ENCODE measurements at places on chromosomes 1 and 21.

GRCh38 chr1:29050166-29050565 is 73.5 kb downstream of the TMEM200B start:
- no peaks in the 10 kb centered on the region for H3K27me3 ChIP-seq
- H3K4me3 ChIP-seq: no peak overlapping the region
- no peak for DNase-seq
- H3K27ac ChIP-seq: no peak overlapping the region

- DNase-seq: peak; percentile 85
- H3K27ac ChIP-seq: peak overlapping the region; percentile 98
- H3K4me3 ChIP-seq: peak overlapping the region; percentile 90
- no peaks in the 10 kb centered on the region for H3K27me3 ChIP-seq
- peaks cover 5% of the 10 kb centered on the region for H3K4me1 ChIP-seq
- peaks cover 7% of the 10 kb centered on the region for H3K36me3 ChIP-seq
Observed at GRCh38 chr1:225653463-225654276, 747 bp upstream of the ENAH start.

DNA sequence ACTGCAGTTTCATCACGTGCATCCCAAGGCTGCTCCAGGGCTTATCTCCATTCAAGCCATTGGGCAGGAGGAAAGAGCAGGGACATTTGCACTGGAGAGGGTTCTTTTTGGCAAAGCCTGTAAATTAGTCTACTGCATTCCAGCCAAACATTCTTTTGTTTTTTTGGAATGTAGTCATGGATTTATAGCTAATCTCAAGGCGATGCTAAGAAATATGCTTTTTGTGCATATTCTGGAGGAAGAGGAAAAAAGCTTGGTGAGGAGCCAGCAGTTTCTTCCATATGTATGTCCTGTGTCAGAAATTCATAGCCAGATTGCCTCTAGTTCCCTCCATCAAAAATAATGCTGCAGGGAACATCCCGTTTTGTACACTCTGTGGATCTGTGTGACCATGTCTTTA is 221.4 kb downstream of the BACH1 start:
- H3K27me3 ChIP-seq: no peaks in the 10 kb centered on the region
- DNase-seq: no peak
- H3K27ac ChIP-seq: no peak overlapping the region

DNA sequence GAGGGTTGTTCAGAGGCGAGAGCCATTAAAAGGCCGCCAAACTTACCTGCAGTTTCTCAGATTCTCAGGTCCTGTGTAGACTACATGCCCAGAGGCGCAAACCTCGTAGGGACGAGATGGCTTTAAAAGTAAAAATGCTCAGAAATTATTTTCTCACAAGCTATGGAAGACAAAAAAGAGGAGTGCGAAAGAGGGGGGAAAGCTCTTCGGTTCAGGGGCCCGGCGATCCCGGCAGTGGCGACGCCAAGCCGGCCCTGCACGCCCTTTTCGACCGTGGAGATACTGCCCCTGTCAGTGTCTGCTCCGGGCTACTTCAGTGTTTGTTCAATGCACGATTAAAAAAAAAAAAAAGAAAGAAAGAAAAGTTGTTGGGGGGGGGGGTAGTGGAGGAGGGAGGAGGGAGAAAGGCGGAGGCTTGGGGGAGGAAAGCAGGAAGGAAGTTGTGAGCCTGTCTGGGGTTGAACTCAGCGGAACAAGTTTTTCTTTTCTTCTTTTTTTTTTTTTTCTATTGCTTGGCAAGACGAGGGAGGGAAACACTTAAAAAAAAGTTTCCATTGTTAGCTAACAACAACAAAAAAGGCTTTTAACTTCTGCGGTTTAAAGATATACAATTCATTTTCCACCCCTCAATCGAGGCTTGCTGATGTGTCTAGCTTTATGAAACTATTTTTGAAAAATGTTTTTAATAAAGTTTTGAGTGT is at the start of gene ITPKB:
TSS of gene ITPKB (minus strand) at position 288 of the 701 bp plus-strand sequence. CDS start 1,824 bp downstream, outside the sequence.
- H3K4me3 ChIP-seq: peak within 1 kb of the TSS; percentile 94
- DNase-seq: no peak
- H3K4me1 ChIP-seq: peaks cover 9% of the 10 kb centered on the region

DNA sequence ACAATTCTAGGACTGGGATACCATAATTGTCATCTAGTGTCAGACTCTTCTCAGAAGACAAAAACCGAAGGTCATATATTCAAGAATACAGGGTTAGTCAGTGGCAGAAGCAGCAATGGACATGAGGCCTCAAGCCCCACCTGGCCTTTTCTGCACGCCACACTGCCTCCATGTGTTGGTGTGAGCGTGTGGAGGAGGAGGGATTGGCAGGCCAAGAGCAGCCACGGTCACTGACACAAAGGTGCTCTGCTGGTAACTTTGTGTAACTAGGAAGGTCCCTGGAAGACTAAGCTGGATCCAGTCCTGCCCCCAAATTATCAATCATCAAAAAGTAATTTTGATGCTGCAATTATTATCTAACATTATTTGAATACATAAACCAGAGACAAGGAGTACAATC is 34.9 kb downstream of the HSF2BP start:
- H3K27ac ChIP-seq: no peak overlapping the region
- DNase-seq: no peak
- H3K4me3 ChIP-seq: no peak overlapping the region
- H3K4me1 ChIP-seq: no peaks in the 10 kb centered on the region
- H3K27me3 ChIP-seq: no peaks in the 10 kb centered on the region

DNA sequence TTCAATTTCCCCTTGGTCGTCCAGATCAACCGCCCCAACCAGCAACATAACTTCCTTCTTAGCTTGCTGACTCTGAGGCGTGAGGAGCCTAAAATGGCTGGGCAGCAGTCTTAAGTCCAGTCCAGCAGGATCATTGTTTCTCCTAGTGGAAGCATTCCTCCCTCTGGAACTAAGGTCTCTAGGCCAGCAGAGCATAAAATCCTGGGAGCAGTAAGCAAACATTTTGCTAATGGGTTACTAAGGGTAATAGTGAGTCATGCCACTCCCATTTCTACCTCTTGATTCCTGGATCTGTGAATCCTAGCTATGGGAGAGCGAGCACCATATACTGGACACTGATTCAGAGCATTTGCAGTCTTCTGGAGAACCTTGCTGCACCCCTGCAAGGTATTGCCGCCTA is 59.9 kb downstream of the ADSS2 start:
- no peak overlapping the region for H3K27ac ChIP-seq
- H3K4me3 ChIP-seq: no peak overlapping the region
- peaks cover 4% of the 10 kb centered on the region for H3K4me1 ChIP-seq
- H3K36me3 ChIP-seq: no peaks in the 10 kb centered on the region

DNA sequence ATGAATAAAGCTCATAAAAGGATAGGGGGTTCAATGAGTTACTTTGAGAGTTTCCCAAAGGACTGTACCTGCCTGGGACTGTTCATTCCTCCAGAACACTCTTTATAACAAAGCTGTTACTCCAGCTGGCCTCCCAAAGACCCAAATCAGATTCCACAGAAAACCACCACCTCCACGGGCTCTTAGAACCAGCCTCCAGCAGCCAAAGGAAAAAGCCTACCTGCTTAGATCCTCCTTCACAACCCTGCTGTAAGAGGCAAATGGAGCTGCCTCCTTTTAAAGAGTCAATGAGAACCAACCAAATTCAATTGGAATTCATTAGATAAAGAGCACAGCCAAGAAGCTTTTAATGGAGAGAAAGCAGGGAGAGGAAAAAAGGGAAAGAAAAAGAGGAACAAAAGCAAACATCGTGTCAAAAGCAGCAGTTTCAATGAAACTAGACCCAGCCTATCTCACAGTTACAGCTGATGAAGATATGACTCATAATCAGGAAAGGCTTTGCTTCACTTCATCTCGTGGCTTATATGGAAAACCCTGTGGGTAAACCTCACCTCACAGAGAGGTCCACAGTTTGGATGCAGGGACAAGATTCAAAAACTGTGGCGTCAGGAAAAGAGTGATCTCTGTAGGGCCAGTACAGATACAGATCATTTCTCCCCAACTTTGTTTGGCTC is 27.8 kb upstream of the FMO4 start:
- H3K36me3 ChIP-seq: no peaks in the 10 kb centered on the region
- H3K4me3 ChIP-seq: no peak overlapping the region
- H3K27ac ChIP-seq: no peak overlapping the region
- DNase-seq: no peak
- H3K27me3 ChIP-seq: no peaks in the 10 kb centered on the region

GRCh38 chr1:75613916-75614315 is 3.0 kb upstream of the SLC44A5 start:
- no peak overlapping the region for H3K27ac ChIP-seq
- H3K27me3 ChIP-seq: peaks cover 66% of the 10 kb centered on the region
- H3K4me1 ChIP-seq: no peaks in the 10 kb centered on the region
- H3K36me3 ChIP-seq: no peaks in the 10 kb centered on the region

DNA sequence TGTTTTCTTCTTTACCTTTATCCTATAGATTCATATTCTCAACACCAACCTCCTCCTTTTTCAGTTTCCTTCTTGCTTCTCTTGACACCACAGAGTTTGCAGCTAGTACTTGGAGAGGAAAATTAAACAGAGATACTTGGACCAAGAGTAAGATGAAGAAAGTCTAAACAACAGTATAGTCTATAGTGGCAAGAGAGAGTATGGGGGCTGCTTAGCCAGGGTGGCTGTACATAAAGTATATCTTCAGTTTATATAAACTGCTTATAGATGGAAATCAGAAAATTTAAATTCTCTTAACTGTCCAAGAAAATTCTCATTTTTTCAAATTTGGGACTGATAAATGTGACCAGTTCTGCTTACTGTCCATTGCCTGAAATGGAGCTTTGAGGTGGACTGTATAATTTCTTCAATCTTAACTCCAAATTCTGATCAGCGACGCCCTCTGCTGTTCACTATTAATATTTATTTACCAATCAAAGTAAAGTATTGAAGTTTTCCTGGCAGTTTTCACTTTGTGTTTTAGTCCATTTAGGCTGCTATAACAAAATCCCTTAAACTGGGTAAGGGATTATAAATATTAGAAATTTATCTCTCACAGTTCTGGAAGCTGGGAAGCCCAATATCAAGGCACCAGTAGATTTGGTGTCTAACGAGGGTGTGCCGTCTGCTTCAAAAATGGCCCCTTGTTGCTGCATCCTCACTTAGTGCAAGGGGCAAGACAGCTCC is 14.8 kb upstream of the METTL18 start:
- H3K4me1 ChIP-seq: no peaks in the 10 kb centered on the region
- no peaks in the 10 kb centered on the region for H3K27me3 ChIP-seq
- peaks cover 61% of the 10 kb centered on the region for H3K36me3 ChIP-seq
- no peak overlapping the region for H3K4me3 ChIP-seq

DNA sequence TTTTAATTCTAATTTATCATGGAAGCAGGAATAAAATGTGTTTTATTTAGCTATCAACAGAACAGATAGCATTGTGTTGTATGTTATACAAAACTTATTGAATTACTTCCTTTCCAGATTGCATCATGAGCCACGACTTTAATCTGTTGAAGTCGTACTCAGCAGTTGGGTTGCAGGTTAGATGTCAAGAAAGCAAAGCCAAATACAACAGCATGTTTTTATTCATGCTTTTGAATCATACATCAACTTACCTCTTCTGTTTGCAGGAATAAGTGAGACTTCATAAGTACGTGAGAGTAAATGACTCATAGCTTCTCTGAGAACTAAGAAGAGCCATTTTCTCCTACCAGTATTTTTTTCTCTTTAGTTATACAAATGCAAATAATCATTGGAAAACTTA is 110.8 kb upstream of the ADGRL4 start:
- H3K27me3 ChIP-seq: no peaks in the 10 kb centered on the region
- no peak for DNase-seq
- H3K4me1 ChIP-seq: no peaks in the 10 kb centered on the region
- H3K27ac ChIP-seq: no peak overlapping the region
- no peak overlapping the region for H3K4me3 ChIP-seq

DNA sequence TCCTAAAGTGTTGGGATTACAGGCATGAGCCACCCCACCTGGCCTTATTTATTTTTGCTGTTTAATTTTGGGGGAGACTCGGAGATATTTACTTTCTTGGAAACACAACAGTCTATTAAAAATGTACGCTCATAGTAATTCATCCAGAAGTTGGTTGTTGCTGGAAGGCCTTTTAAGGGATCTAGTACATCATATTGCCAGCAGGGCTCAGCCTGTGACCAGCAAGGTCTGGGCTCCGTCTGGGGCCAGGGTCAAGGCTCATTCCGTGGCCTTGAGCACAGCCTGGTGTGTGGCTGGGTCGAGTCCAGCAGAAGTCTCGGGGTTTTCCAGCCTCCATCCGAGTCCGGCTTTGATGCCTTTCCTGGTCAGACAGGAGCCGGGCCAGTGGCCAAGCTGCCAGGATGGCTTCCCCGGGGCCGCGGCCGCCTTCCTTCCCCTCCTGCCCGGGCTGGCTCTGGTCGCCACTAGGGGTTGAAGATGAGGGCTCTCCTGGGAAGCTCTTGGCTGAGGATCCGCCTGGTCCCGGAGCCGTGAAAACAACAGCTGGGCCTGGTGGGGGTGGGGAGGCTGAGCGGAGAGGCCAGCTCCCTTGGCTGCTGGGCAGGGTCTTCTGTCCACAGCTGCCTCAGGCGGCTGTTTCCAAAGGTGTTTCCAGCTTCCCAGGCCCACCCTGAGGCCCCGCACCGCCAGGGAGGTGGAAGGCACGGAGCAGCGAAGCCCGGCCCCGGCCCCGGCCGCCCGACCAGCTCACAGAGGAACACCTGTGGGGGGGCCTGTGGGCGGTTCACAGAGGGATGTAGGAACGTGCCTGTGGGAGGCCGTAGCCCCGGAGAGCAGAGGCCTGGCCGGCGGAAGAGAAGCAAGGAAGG is 5.1 kb upstream of the VWA1 start:
- H3K27me3 ChIP-seq: peaks cover 7% of the 10 kb centered on the region
- no peak overlapping the region for H3K4me3 ChIP-seq
- H3K36me3 ChIP-seq: no peaks in the 10 kb centered on the region
- H3K27ac ChIP-seq: peak overlapping the region; percentile 38

DNA sequence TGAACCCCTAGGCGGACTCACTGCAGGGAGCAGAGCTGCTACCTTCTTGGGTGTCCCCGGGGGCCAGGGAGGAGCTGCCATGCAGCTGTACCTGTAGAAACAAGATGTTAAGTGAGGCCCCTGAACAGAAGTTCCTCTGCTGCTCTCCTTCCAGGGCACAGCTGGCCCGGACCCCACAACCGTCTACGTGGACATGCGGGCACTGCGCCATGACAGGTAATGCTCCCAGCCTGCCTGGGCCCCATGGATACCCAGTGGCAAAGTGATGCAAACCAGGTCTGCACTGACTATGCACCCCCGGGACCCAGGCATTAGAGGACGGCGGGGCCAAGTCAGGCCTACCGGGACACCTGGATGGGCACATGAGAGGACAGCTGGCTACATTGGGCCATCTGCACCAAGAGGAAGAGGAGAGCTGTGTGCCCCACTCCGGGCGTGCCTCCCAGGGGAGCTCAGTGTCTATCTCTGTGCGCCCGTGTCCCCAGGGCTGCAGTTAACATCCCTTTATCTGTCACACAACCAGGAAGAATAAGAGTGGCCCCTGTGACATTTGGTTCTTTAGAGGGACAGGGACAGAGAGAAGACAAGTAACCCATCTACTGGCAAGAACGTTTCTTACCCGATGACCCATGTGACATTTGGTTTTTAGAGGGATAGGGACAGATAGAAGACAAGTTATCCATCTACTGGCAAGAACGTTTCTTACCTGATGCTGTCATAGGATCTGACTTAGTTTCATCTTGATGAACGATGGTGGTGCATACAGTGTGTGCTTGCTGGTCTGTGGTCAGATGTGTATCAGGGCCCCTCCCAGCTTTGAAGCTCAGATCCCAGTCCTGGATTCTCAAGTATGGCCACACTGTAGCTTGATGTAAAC is 44.1 kb downstream of the S100B start:
- peaks cover 54% of the 10 kb centered on the region for H3K36me3 ChIP-seq
- H3K4me3 ChIP-seq: no peak overlapping the region
- no peak for DNase-seq
- H3K4me1 ChIP-seq: no peaks in the 10 kb centered on the region

All from endodermal cell (in vitro differentiated cells).